ENCODE measurements at places on chromosomes 7 and 10. TPM values are rescaled to one million over a fixed set of nuclear protein-coding genes. Genes with fewer than 3 reads are reported as not detected.

ODAD2 gene
- 0.10 TPM for total RNA-seq

AOC1 gene
- not detected for total RNA-seq

PRPS1L1 gene
- total RNA-seq, result not detected

GRCh38 chr10:32964270-32964669 lies 6.2 kb upstream of the ITGB1 start:
- DNase-seq, result no peak

- DNase-seq, result no peak
These were observed 599.2 kb upstream of the PCDH15 start for GRCh38 chr10:55400075-55400849.

DNA sequence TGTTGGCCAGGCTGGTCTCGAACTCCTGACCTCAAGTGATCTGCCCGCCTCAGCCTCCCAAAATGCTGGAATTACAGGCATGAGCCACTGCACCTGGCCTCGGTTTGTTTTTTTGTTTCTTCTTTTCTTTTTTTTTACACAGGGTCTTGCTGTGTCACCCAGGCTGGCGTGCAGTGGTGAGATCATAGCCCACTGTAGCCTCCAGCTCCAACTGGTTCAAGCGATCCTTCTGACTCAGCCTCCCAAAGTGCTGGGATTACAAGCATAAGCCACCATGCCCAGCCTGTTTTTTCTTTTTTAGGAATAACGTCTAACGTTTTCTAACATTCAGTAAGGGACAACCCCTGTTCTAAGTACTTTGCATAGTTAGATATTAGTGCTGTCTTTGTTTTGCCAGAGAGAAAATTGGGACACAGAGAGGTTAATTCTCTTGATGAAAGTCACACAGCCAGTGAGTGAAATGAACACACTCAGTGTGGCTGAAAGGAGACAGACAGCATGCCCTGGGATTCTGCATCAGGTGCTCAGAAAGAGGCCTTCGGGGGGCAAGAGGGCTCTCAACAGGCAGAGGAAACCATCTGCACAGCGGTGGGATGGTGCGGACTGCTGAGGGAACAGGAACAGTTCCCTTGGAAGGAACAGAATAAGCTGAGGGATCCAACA lies 4.3 kb downstream of the LIMK1 start:
- DNase-seq, result no peak
